ENCODE measurements at places on chromosomes 7 and 10.

DNA sequence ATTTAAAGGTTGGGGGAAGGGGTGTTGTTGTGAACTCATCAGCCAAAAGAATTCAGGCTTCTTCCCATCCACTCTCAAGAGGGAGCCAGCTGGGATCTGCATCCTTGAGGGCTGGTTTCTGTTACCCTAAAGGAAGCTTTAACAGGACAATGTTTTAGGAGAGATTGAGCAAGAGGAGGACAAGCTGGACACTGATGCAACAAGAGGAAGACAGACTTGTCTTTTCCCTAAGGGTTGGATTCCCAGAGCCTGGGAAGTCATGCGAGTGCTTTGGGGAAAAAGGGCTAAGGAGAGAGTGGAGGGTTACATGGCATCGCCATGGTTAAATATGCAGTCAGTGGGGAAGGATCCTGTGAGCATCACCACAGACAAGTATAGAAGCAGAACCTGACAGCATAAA lies 47.6 kb upstream of the PDE1C start:
- DNase-seq: no peak

GRCh38 chr10:17286562-17287550 lies 58.8 kb downstream of the VIM start:
- DNase-seq: no peak

GRCh38 chr7:149196151-149196704 lies 882 bp downstream of the ZNF282 start:
- DNase-seq: no peak

DNA sequence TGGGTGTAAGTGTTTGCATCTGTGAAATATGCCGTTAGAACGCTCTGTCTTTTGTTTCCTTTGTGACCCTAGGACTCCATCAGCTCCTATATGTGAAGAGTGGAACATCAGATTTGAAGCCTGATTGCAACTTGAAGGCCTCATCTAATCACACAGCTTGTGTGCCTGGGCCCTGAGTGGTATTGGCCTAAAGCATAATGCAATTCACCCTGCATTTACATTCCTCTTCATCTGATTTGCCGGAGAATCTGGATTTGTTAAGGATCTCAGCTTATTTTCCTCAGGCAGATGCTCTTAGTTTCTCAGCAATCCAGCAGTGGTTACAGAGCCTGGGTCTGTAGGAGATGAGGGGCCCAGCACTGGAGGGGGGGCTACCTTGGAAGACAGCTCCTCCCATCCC lies 183.2 kb upstream of the ITGB1 start:
- no peak for DNase-seq

DNA sequence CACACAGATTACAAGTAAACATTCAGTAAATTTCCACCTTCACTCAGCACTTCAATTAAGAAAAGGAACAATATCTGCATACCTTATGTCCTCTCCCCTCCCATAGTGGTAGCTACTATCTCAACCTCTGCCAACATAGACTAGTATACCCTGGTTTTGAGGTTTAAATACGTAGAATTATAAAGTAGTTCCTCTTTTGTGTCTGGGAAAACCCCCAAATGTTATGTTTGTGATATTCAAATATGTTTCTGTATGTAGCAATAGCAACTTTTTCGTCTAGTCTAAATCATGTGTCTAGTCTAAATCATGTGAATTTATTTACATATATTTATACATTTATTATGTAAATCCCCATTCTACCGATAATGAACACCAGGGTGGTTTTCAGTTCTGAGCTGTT lies 13.2 kb upstream of the CAMK2B start:
- DNase-seq: no peak

DNA sequence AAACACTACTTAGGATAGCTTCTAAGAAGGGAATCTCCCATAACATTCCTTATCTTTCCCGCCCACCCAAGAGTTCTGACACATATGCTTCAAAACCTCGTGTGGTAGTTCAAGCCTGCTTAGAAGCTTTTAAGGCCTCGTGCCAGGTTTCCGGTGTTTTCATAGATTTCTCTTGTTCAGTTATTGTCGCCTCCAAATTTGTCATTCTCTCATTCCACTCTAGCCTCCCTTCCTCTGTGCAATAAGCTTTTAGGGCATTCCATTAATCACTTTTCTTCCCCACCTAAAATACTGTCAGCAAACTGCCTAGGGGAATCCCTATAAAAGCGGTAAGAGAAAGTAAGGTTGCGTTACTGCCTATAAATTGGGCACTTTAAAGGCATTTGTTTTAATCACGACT lies 718 bp upstream of the BPGM start:
- no peak for DNase-seq

GRCh38 chr10:22536620-22537019 lies 177.8 kb downstream of the PIP4K2A start:
- DNase-seq: no peak

GRCh38 chr7:75916259-75916658 lies 1.3 kb downstream of the POR start:
- no peak for DNase-seq

DNA sequence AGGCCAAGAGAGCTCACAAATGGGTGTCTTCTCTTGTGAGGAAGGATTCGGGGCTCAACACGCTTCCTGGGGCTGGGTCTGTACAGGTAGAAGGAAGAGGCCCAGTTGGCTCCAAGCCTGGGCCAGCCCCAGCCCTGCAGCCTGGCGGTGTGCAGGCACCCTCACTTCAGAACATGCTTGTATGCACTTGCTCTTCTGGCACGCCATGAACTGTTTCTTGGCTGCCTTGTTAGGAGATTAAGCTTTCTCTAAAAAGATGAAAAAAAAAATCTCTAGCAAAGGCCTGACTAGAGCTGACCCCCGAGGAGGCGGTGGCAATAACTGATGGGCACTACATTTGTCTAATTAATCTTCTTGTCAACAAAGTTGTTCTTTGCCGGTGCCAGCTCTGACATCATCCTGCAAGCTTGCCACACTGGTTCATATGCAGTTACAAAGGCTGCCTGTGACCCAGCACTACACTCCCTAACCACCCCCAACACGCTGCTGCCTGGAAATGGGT lies 94.7 kb downstream of the WDR11 start:
- no peak for DNase-seq

DNA sequence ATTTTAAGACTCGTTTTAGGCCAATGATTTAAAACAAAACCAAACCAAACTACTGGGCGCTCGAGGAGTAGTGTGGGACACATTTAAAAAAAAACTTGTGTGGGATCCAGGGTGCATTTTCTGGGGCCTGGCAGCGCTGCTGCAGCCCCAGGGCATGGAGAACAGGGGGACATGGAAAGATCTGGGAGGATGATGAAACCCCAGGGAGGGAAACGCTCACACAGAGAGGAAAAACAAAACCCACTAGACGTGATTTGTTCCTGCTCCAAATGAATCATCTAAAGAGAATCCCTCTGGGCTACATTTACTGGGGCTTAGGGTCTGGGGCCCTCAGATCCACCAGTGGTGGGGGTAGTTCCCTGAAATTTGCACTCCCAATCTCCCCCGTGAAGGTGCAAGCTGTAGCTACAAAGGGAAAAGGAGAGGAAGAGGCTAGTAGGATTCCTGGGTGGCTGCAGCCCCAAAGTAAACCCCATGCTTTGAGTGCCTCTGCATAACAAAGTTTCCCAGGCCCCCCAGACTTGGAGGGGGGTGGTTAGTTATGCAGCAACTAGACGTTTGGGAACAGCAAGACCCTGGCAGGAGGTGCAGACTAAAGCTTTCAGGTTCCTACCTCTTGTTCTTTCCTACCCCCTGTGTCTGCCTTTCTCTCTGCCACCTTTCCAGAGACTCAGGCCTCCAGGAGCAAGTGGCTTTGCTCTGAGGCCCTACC lies 14.5 kb upstream of the HOXA13 start:
- no peak for DNase-seq

- DNase-seq: no peak
These were observed 61.5 kb downstream of the HYCC1 start for GRCh38 chr7:22952306-22953015.

DNA sequence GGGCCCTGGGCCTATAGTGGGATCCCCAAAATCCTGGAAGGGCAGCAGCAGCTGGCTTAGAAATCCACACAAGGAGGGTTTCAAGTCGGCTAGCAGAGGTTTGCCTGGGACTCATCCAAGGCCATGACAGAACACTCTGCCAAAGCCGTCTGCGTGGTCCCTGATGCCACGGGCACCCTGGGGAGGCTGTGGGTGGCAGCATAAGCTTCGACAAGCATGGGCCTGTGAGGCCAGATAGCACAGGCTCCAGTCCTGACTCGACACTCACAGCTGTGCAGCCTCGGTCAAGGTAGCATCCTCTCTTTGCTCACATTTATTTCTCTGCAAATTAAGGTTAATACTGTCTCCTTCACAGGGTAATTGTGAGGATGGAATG lies 138.3 kb downstream of the JCAD start:
- no peak for DNase-seq

DNA sequence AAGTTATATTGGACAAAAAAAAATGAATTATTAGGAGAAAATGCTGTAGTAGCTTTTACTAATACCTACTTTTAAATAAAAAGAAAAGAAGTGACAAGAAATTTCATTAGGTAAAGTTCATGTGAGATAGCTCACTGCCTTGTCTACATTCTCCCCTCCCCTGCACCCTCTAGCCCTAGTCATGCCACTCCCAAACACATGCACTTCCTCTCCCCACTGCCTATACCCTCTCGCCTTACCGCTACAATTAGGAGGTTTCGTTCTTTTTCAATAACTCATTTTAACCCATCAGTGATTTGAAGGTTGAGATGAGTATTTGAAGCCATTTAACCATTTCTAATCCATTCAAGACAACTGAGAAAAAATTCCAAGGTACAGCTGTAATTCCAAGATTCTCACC lies 75.3 kb downstream of the HIBADH start:
- no peak for DNase-seq

GRCh38 chr7:112874909-112875308 lies 84.7 kb upstream of the TMEM168 start:
- no peak for DNase-seq

All from NCI-H187 treated with DMSO at 0.1 percent for 48 hours (cell line).